ENCODE measurements at places on chromosomes 5 and 9. TPM values are rescaled to one million over a fixed set of nuclear protein-coding genes. Genes with fewer than 3 reads are reported as not detected.
A peak's percentile ranks its signal among the peaks of the same experiment; 100 is the strongest.

DNA sequence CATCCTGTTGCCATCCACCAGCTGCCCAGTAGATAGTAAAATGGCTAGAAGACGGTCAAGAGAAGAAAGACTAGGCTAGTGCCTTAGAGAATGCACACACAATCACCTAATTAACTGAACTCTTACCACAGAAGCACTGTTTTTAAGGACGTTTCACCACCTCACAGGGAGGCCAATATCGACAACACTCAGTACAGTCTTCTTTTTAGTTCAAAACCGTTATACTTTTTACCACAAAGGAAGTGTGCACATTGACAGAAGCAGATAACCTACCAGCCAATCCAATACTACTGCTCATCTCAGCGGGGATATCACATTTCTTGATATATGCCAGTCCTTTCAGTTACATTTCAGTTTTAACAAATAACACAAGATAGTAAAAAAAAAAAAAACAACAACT is 122.3 kb downstream of the GNAQ start:
- no peaks in the 10 kb centered on the region for H3K27me3 ChIP-seq
- no peaks in the 10 kb centered on the region for H3K4me1 ChIP-seq

GRCh38 chr9:134747951-134748489 is 106.4 kb downstream of the COL5A1 start:
- H3K27ac ChIP-seq = no peak overlapping the region
- no peak for DNase-seq
- H3K36me3 ChIP-seq = no peaks in the 10 kb centered on the region
- H3K27me3 ChIP-seq = no peaks in the 10 kb centered on the region

- H3K27ac ChIP-seq = no peak overlapping the region
- no peaks in the 10 kb centered on the region for H3K4me1 ChIP-seq
- no peaks in the 10 kb centered on the region for H3K27me3 ChIP-seq
Observed at GRCh38 chr9:136311051-136312008, 7.4 kb upstream of the CCDC187 start.

GRCh38 chr5:179772351-179772750 is 21.4 kb upstream of the LTC4S start:
- no peaks in the 10 kb centered on the region for H3K27me3 ChIP-seq
- DNase-seq = no peak
- H3K27ac ChIP-seq = no peak overlapping the region
- no peak overlapping the region for H3K4me3 ChIP-seq
- peaks cover 40% of the 10 kb centered on the region for H3K36me3 ChIP-seq

- H3K4me1 ChIP-seq = peaks cover 97% of the 10 kb centered on the region
- peak overlapping the region; percentile 85 for H3K27ac ChIP-seq
- H3K4me3 ChIP-seq = no peak overlapping the region
- no peaks in the 10 kb centered on the region for H3K27me3 ChIP-seq
- DNase-seq = peak; percentile 60
Observed at GRCh38 chr5:16894236-16895057, 41.6 kb downstream of the MYO10 start.

GRCh38 chr9:90102292-90102901 is 497.6 kb downstream of the GADD45G start:
- peak; percentile 95 for DNase-seq
- H3K4me3 ChIP-seq = no peak overlapping the region
- no peaks in the 10 kb centered on the region for H3K36me3 ChIP-seq
- H3K27ac ChIP-seq = peak overlapping the region; percentile 3

GRCh38 chr5:139600336-139600949 is 39.3 kb downstream of the UBE2D2 start:
- no peaks in the 10 kb centered on the region for H3K36me3 ChIP-seq
- H3K27ac ChIP-seq = no peak overlapping the region
- DNase-seq = no peak

- peaks cover 44% of the 10 kb centered on the region for H3K4me1 ChIP-seq
- DNase-seq = peak; percentile 56
- no peaks in the 10 kb centered on the region for H3K36me3 ChIP-seq
Observed at GRCh38 chr5:109656829-109657228, 32.9 kb upstream of the MAN2A1 start.

GRCh38 chr9:113844466-113844865 is 31.6 kb upstream of the ZNF618 start:
- no peaks in the 10 kb centered on the region for H3K4me1 ChIP-seq
- no peaks in the 10 kb centered on the region for H3K27me3 ChIP-seq
- DNase-seq = no peak
- H3K4me3 ChIP-seq = no peak overlapping the region
- no peaks in the 10 kb centered on the region for H3K36me3 ChIP-seq

- H3K4me3 ChIP-seq = no peak overlapping the region
- H3K27ac ChIP-seq = no peak overlapping the region
- H3K4me1 ChIP-seq = no peaks in the 10 kb centered on the region
- DNase-seq = peak; percentile 18
Observed at GRCh38 chr5:36502608-36503007, 103.8 kb upstream of the SLC1A3 start.

DNA sequence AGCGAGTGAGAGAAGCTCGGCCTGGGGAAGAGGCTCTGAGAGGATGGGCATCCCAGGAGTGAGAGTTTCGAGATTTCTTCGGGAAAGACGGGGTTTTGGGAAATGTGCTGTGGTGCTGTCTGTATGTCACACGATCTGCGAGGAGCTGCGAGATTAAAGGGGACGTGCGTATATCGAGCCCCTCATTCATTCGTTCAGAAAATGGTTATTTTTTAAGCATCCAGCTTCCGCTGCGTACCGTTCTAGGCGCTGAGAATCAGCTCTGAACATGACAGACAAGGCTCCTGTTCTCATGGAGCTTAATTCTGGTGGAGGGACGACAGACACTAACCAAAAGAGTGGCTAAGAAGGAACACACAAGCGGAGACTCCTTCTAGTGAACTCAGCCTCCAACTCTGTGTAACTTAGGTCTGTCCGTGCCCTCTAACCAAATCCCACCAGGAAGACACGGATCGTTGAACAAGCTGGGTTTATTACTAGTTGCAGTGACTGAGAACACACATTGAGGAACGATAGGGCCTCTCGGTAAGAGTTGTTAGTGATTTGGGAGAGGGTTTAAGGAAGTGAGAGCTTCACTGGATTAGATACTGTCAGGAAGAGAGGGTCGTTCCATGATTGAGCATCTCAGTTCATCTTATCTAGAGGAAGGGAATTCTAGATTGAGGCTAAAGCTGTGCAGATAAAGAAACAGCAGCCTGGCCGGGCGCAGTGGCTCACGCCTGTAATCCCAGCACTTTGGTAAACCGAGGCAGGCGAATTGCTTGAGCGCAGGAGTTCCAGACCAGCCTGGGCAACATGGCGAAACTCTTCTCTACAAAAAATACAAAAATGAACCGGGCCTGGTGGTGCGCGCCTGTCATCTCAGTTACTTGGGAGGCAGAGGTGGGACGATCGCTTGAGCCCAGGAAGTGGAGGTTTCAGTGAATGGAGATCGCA is 1.0 kb upstream of the FBXW11 start:
- peaks cover 28% of the 10 kb centered on the region for H3K4me1 ChIP-seq
- no peaks in the 10 kb centered on the region for H3K27me3 ChIP-seq
- peak overlapping the region; percentile 98 for H3K27ac ChIP-seq

DNA sequence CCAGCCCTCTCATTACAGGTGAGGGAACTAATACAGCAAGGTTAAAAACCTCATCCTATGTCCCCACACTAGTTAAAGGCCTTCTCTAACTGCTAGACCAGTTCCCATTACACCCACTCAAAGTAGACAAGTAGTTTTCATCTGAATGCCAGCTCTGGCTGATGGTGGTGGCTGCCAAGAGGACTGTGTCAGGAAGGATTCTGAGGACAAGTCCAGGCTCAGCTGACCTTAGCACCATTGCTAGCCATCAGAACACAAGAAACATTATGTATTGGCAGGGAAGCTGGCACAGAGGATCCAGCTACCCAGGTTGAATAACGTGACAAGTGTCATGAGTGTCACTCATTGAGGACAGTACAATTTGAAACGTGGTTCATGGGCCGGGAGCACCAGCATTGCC is 163.4 kb downstream of the HSD17B3 start:
- H3K36me3 ChIP-seq = no peaks in the 10 kb centered on the region
- no peak overlapping the region for H3K4me3 ChIP-seq

- H3K27ac ChIP-seq = no peak overlapping the region
- DNase-seq = no peak
- no peaks in the 10 kb centered on the region for H3K27me3 ChIP-seq
- no peaks in the 10 kb centered on the region for H3K4me1 ChIP-seq
- no peak overlapping the region for H3K4me3 ChIP-seq
- no peaks in the 10 kb centered on the region for H3K36me3 ChIP-seq
Observed at GRCh38 chr9:113695440-113695851, 180.7 kb upstream of the ZNF618 start.

GRCh38 chr9:86807367-86807976 is 139.8 kb downstream of the GAS1 start:
- DNase-seq = no peak
- no peaks in the 10 kb centered on the region for H3K36me3 ChIP-seq
- H3K27ac ChIP-seq = no peak overlapping the region
- H3K4me3 ChIP-seq = no peak overlapping the region

GRCh38 chr9:93857528-93857927 is 97.6 kb downstream of the BARX1 start:
- no peak overlapping the region for H3K4me3 ChIP-seq
- H3K27ac ChIP-seq = no peak overlapping the region
- DNase-seq = no peak
- peaks cover 5% of the 10 kb centered on the region for H3K4me1 ChIP-seq
- no peaks in the 10 kb centered on the region for H3K36me3 ChIP-seq

DNA sequence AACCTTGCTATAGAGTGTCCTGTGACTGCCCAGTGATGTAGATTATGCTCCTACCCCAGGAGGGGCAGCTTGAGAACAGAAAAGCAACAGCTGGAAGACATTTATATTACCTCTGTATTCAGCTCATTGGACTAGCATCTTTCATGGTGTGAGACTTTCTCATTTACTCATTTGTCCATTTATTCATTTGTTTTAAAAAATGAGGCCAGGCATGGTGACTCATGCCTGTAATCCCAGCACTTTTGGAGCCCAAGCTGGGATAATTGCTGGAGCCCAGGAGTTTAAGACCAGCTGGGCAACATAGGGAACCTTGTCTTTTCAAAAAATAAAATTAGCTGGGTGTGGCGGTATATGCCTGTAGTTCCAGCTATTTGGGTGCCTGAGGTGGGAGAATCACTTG is 130.0 kb upstream of the LHFPL2 start:
- H3K27ac ChIP-seq = no peak overlapping the region
- no peaks in the 10 kb centered on the region for H3K36me3 ChIP-seq
- no peak for DNase-seq

GRCh38 chr5:6393596-6394194 is 15.3 kb upstream of the MED10 start:
- H3K36me3 ChIP-seq = no peaks in the 10 kb centered on the region
- no peak for DNase-seq
- H3K27me3 ChIP-seq = no peaks in the 10 kb centered on the region

DNA sequence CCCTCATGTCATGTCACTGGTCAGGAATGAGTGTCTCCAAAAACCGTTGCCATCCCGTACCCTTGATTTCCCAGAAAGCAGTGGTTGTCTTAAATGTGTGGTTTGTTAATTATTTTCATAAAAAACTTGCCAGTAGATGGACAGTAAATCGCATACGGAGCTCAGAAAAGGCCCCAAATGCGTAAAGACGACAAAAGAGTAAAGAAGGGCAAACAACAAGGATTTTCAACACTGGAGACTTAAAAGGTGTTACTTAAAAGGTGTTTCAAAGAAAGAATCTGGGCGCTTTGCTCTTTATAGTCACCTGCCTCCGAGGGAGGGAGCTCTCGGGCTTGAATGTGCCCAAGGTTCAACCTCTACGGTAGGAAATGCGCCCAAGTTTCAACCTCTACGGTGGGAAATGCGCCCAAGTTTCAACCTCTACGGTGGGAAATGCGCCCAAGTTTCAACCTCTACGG is 734 bp downstream of the KIF27 start:
- no peaks in the 10 kb centered on the region for H3K36me3 ChIP-seq
- no peaks in the 10 kb centered on the region for H3K27me3 ChIP-seq
- peak; percentile 70 for DNase-seq
- H3K4me1 ChIP-seq = peaks cover 18% of the 10 kb centered on the region
- peak overlapping the region; percentile 100 for H3K27ac ChIP-seq

DNA sequence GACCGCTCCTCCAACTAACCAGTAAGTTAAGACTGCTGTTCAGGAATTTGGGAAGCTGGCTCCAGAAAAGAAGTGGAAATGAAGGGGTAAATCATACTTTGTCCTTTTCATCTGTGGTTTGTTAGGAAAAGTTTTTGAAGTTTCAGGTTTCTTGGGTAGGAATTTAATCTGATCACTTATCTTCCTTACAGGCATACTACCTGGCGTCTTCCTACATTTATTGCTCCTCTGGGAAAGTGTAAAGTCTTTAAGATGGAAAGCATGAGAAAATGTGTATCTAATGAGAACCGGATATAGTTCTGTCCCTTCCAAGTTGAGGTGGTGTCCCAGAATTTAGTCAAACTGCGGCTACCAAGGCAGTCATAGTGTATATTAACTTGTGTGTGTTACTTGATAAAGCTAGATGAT is 1.3 kb downstream of the RASA1 start:
- no peaks in the 10 kb centered on the region for H3K27me3 ChIP-seq
- H3K4me1 ChIP-seq = peaks cover 21% of the 10 kb centered on the region
- DNase-seq = no peak
- H3K4me3 ChIP-seq = peak overlapping the region; percentile 94
- no peaks in the 10 kb centered on the region for H3K36me3 ChIP-seq

DNA sequence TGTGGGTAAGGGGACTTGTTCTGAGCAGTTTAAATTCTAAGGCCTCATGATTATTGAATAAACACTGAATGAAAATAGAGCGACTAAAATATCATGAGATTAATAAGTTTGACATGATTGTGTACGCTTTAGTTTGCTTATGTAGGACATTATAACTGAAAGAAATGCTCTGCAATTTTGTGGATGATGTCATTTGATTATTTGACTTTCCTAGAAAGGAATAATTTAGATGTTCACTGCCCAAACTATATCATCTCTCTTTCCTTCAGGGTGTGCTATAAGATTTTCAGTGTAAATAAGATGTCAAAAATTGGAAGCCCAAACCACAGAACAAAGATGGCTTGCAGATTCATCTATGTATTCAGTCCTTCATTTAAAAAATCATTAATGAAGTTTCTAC is 115.7 kb upstream of the MTAP start:
- no peaks in the 10 kb centered on the region for H3K27me3 ChIP-seq
- DNase-seq = no peak
- no peaks in the 10 kb centered on the region for H3K36me3 ChIP-seq
- H3K27ac ChIP-seq = no peak overlapping the region
- H3K4me3 ChIP-seq = no peak overlapping the region

- peaks cover 12% of the 10 kb centered on the region for H3K4me1 ChIP-seq
- H3K27me3 ChIP-seq = no peaks in the 10 kb centered on the region
- H3K36me3 ChIP-seq = no peaks in the 10 kb centered on the region
- H3K4me3 ChIP-seq = no peak overlapping the region
- no peak for DNase-seq
Observed at GRCh38 chr9:14170973-14171596, 142.9 kb downstream of the NFIB start.

GRCh38 chr5:80109646-80110478 is 74.7 kb downstream of the THBS4 start:
- DNase-seq = no peak
- H3K27me3 ChIP-seq = no peaks in the 10 kb centered on the region
- no peaks in the 10 kb centered on the region for H3K36me3 ChIP-seq

GRCh38 chr9:107243742-107244141 is 39.3 kb upstream of the RAD23B start:
- peak; percentile 65 for DNase-seq
- H3K27ac ChIP-seq = peak overlapping the region; percentile 53
- peaks cover 33% of the 10 kb centered on the region for H3K4me1 ChIP-seq
- no peaks in the 10 kb centered on the region for H3K36me3 ChIP-seq
- H3K4me3 ChIP-seq = no peak overlapping the region

The MYORG gene
- 11.2 TPM for total RNA-seq

The SLC46A2 gene
- total RNA-seq = 0.78 TPM

The TCF7 gene
- 6.3 TPM for total RNA-seq

The ATG10 gene
- 2.9 TPM for total RNA-seq

The ACOT12 gene
- not detected for total RNA-seq

The DMRT3 gene
- total RNA-seq = not detected

The MORN5 gene
- total RNA-seq = not detected

The IL9 gene
- total RNA-seq = not detected

The DELE1 gene
- 50.6 TPM for total RNA-seq

The FABP6 gene
- total RNA-seq = not detected
